Kasumi-1 (cell line): ENCODE measurements at places on chromosomes 7 and 10.

DNA sequence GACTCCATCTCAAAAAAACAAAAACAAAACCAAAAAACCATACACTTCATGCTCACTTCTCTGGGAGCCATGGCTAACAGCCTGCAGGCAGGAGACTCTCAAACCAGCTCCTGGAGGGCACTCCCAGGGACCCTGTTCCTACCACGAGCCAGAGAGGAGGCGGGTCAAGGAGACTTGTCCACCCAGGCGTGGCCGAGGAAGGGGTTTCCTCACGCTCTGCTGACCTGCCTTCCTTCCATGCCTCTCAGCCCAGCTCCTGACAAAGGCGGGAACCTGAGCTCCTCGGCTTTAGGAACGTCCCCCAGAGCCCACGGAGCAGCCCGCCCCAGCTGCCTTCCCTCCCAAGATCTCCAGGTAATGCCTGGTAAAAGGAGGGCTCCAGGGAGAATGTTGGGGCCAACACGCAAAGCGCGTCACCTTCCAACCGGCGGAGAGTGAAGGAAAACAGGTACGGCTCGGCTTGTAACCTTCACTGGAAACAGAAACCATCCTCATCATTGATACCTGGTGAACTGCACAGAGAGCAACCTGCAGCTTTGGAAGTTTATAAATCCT, 9.5 kb downstream of the GPR146 start:
- DNase-seq = no peak

DNA sequence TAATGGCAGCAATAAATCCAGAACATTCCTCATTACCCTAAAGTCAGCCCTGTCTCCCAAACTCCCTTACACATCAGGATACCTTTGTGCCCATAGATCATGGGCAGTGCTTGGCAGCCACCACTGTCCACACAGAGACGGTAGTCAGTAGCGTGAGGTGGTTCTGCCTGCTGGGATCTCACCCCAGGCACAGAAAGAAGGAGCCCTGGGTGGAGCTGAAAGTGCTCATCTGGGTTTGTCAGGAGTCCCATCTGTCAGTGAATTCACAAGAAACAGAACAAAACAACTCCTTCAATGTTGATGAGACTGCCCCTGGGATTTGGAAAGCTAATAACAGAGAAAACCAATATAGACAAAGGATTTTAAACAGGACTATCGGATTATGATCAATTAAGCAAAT, 90.2 kb upstream of the PRSS58 start:
- no peak for DNase-seq

DNA sequence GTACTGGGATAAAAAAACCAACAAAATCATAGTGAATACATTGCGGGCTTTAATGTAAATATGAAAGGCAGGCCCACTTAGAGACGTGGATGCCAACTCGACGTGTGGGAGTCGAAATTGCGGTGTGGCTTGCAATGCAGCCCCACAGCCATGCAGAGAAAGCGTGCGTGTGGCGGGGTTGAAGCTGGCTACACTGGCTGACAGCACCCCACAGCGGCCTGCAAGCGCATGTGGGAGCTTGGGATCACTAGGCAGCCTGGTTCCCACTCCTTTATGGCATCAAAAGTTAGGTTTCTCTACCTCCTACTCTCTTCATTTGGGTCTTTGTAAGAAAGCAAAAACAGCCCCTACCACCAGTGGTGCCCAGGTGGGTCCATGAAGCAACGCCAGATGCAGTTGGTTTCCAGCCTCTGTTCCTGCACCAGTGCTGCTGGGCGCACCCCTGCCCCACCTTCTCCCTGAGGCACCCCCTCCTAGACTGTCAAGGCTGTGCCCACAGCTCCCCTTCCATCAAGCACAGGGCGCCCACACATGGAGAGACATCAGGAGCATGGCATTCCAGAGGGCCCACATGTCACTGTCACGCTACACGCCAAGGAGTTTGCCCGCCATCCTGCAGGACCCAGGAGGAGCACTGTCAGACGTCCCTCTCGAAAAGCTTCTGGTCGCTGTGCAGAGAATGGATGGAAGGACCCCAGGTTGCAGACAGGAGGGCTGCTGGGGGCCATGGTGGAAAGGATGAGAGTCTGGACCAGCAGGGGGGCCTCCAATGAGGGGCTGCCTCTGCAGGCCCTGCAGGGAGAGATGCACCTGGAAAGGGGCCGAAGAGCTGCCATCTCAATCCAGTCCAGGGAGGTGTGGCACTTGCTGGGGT, 142.9 kb downstream of the PAXIP1 start:
- DNase-seq = no peak

DNA sequence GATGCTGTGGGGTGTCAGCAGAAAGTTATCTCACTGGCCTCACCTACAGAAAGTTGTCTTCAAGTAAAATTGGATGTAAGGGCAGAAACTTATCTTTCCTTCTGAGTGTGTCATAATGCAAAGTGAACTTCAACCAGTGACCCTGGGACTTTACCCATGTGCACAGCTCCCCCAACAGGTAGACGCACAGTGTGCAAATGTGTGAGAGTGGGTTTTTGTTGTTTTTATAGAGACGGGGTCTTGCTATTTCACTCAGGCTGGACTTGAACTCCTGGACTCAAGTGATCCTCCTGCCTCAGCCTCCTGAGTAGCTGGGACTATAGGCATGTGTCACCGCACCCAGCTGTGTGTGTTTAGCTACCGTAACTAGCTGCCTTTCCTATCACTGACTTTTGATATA, 6.4 kb upstream of the KAZALD1 start:
- no peak for DNase-seq

GRCh38 chr10:87921931-87922688, 58.7 kb downstream of the PTEN start:
- peak; percentile 80 for DNase-seq

- no peak for DNase-seq
These were observed 6.7 kb downstream of the KCP start for GRCh38 chr7:128903621-128904361.

DNA sequence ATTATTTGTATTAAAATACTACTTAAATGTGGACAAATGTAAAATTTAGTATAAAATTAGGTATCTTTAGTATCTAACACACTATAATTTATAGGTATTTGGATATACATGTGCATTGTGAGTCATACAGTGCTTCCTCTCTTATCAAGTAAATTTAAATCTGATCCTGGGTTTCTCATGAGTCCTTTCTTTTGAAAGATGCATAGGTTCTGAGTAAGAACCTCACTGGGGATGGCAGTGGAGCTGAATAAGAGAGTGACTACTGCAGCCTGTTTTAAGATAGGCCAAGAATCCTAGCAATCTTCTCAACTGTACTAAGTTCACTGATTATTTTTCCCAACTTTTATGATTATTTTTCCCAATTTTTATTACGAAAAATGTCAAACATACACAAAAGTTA, 16.2 kb downstream of the CEP55 start:
- no peak for DNase-seq

- no peak for DNase-seq
These were observed 41.2 kb upstream of the C10orf71 start for GRCh38 chr10:49257626-49258349.

DNA sequence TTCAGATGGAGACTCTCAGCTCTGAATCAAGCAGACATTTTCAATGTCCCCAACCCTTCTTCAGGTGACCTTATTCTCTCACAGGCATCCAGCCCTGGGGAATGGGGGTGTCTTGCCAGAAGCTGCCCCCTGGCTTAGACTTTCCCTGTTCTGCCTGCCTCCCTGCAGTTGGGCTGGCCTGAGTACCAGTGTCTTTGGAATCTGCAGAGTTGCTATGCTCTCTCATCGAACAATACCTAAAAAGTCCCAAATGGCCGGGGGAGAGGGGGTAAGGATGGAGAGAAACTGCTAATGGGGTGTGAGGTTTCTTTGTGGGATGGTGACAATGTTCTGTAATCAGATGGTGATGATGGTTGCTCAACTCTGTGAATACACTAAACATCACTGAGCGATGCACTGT, 20.6 kb downstream of the SLC18A2 start:
- DNase-seq = no peak

- DNase-seq = no peak
These were observed 137.2 kb downstream of the GRID1 start for GRCh38 chr10:86229376-86229775.

DNA sequence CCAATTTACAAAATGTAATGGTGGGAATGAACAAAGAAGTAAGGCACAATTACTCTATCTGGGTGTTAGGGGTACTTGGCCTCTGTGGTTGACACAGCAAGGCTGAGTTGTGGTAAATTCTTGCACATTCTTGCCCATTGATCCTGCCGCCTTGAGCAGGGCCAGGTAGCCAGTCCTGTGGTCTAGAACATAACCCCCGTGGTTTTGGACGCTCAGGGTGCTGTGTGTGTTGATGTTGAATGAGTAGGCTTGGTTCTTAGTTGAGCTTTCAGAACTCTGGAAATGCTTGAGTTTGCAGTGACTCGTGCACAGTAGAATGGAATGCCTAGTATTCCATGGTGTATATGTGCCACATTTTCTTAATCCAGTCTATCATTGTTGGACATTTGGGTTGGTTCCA, 42.3 kb upstream of the CDHR3 start:
- no peak for DNase-seq

DNA sequence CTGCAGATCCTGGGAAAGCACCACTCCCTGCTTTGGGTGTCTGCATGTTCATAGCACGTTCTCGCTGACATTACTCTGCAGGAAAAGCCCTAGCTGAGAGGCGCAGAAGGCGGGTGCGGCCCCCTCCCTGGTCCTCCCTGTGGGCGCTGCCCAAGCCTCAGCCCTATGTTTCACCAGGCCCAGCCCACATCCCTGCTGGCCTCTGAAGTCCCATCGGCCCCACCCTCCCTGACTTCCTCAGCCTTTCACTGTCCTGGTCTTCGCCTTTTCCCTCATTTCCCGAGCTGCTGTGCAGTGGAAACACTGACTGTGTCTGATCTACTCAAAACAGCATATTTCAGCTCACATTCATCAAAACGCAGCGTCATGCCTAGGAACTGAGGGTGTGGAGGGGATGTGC, 36.3 kb upstream of the DIP2C start:
- no peak for DNase-seq

GRCh38 chr7:47574482-47575329, 7.2 kb downstream of the TNS3 start:
- no peak for DNase-seq

GRCh38 chr7:7516662-7517061, 19.0 kb downstream of the COL28A1 start:
- no peak for DNase-seq

- no peak for DNase-seq
These were observed 56.2 kb upstream of the GDF10 start for GRCh38 chr10:47243791-47244190.

GRCh38 chr7:159083698-159084068, 61.0 kb downstream of the VIPR2 start:
- DNase-seq = no peak

DNA sequence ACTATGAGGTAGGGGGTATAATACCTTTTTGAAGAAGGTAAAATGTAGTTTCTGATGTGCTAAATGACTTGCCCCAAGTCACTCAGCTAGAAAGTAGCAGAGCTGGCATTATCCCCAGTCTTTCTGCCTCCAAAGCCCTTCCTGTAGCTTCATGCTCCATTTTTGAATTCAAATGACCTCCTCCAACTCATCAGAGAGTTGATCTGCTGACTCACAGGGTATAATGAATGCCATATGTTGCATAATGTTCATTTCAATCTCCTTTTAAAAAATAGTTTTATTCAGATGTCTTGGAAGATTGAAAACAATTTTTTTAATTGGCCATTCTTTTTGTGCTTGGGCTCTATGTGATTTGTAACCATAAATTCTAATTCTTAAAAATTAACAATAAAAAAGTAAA, 272.8 kb upstream of the IMMP2L start:
- DNase-seq = no peak

DNA sequence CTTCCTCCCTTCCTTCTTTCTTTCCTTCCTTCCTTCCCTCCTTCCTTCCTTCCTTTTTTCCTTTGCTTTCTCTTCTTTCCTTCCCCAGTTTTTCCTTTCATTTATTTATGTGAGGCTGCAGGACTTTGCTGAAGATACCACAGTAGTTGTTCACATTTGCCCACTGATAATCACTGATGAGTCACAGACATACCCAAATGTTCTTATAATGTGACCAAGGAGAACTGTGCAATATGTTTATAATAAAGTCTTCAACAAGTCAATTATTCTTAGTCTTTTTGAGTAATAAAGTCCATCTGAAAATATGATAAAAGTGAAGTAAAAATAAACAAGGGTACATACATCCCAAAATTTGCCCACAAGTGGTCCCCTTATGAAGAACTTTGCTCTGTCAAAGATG, 159.7 kb downstream of the GNAI1 start:
- no peak for DNase-seq

DNA sequence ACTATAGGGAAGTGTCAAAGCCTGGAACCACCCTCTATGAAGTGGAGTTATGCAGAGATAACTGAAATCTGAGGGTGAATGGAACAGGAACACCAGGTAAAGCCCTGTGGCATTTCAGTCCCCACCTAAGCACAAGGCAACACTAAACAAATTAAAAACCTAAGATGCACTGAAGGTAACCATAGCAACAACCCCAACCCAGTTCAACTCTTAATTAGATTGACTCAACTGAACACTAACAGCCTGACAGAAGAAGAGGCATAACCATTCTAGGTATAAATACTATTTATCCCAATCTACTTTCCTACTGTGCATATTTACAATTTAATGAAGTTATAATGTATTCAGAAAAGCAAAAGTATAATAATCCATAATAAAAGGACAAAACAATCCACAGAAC, 9.2 kb upstream of the GIMAP5 start:
- DNase-seq = no peak

- no peak for DNase-seq
These were observed 238.9 kb downstream of the IPMK start for GRCh38 chr10:58028597-58029366.

DNA sequence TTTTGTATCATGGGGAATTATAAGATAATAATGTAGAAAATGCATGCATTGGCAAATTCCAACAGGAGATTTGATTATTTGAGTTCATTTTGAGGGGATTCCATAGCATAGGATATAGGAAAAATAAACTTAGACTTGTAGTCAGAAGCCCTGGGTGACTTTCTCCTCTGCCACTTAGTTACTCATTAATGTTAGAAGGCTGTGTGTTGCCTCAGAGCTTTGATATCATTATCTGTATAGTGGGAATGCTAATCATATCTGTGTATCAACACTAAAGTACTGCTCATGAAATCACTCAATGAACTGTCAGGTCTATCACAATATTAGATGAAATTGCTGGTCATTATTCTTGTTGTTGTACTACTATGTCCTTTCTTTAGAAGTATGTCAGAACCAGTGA, 23.0 kb upstream of the TEX47 start:
- no peak for DNase-seq

GRCh38 chr7:40802497-40802896, 667.7 kb downstream of the SUGCT start:
- DNase-seq = peak; percentile 66

- DNase-seq = no peak
These were observed 76.7 kb downstream of the ATXN7L1 start for GRCh38 chr7:105799677-105800076.

- DNase-seq = no peak
These were observed 13.4 kb downstream of the SGMS1 start for GRCh38 chr10:50610368-50610767.

DNA sequence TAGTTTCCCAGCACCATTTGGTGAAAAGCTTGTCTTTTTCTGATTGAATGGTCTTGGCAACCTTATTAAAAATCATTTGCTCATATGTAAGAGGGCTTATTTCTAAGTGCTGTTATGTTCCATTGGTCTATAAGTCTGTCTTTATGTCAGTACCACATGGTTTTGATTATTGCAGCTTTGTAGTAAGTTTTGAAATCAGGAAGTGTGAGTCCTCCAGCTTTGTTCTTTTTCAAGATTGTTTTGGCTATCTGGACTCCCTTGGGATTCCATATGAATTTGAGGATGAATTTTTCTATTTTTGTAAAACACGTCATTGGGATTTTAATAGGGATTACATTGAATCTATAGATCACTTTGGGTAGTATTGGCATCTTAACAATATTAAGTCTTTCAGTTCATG, 5.4 kb downstream of the KIF11 start:
- no peak for DNase-seq

GRCh38 chr7:44279731-44280505, 45.5 kb downstream of the CAMK2B start:
- no peak for DNase-seq
